ENCODE measurements at places on chromosomes 1 and 21.
A peak's percentile ranks its signal among the peaks of the same experiment; 100 is the strongest.

GRCh38 chr1:201016943-201017827 is 6.3 kb downstream of the KIF21B start:
- peak overlapping the region; percentile 89 for H3K27ac ChIP-seq
- peaks cover 21% of the 10 kb centered on the region for H3K36me3 ChIP-seq
- DNase-seq, result peak; percentile 43
- peaks cover 2% of the 10 kb centered on the region for H3K27me3 ChIP-seq
- H3K4me3 ChIP-seq, result no peak overlapping the region

- no peak overlapping the region for H3K27ac ChIP-seq
- H3K27me3 ChIP-seq, result peaks cover 30% of the 10 kb centered on the region
- H3K36me3 ChIP-seq, result peaks cover 93% of the 10 kb centered on the region
These were observed 1.5 kb downstream of the TNFRSF25 start for GRCh38 chr1:6464514-6464836.

DNA sequence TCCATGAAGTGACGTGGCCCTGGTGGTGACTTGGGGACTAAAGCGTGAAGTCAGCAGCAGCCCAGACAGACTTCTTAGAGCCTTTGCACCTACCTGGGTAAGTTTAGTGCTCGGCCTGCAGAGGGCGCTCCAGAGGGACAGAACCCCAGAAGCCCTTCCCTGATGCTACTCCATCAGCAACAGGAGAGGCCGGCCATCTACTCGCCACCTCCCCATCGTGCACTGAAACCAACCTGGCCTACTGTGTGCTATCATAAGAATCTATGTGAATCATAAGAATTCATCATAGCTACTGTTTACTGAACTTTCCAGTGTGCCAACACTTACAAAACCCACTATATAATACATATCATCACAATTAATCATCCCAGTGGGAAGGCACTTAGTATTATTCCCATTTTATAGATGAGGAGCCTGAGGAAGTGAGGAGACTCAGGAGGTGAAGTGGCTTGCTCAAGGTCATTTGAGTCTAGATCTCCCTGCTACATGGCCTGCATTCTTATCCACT is 7.9 kb upstream of the EDN2 start:
- no peak overlapping the region for H3K27ac ChIP-seq
- H3K36me3 ChIP-seq, result no peaks in the 10 kb centered on the region
- H3K4me1 ChIP-seq, result peaks cover 31% of the 10 kb centered on the region
- H3K4me3 ChIP-seq, result no peak overlapping the region
- H3K27me3 ChIP-seq, result peaks cover 9% of the 10 kb centered on the region

DNA sequence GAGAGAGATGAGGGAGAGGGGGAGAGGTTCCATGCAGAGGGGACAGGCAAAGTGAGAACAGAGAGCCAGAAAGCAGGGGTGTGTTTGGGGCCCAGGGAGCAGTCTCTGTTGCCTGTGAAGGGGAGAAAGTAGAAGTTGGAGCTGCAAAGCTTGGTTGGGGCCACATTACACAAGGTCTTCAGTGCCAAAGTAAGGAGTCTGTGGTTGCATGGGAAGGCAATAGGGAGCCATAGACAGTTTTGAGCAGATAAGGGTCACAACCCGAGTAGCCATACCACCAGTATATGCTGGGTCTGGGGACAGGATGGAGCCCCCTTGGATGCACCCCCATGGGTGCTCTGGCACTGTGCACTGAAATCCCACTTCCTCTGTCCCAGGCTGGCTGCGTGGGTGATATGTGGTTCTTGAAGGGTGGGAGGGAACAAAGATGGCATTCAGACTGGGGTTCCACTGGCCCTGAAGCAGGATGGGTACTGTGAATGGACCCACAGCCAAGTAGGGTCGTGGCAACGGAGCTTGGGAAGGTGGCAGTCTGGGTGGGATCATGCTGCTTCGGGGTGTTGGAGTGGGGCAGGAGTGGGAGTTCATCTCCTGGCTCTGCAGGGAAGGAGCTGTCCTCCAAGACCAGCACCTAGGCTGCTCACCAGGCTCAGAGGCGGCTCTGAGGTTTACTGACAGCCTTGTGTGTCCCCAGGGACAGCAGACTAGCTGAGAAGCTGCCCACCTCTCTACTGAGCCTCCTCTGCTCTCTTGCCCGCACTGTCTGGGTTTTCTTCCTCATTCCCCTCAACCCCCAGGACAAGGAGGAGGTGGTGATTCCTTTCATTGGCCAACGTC is 12.1 kb downstream of the DRAXIN start:
- H3K4me3 ChIP-seq, result no peak overlapping the region
- H3K36me3 ChIP-seq, result peaks cover 14% of the 10 kb centered on the region
- no peak for DNase-seq

GRCh38 chr1:177905686-177906085 is 64.2 kb downstream of the SEC16B start:
- H3K4me1 ChIP-seq, result peaks cover 5% of the 10 kb centered on the region
- DNase-seq, result no peak
- no peak overlapping the region for H3K4me3 ChIP-seq
- H3K36me3 ChIP-seq, result no peaks in the 10 kb centered on the region

DNA sequence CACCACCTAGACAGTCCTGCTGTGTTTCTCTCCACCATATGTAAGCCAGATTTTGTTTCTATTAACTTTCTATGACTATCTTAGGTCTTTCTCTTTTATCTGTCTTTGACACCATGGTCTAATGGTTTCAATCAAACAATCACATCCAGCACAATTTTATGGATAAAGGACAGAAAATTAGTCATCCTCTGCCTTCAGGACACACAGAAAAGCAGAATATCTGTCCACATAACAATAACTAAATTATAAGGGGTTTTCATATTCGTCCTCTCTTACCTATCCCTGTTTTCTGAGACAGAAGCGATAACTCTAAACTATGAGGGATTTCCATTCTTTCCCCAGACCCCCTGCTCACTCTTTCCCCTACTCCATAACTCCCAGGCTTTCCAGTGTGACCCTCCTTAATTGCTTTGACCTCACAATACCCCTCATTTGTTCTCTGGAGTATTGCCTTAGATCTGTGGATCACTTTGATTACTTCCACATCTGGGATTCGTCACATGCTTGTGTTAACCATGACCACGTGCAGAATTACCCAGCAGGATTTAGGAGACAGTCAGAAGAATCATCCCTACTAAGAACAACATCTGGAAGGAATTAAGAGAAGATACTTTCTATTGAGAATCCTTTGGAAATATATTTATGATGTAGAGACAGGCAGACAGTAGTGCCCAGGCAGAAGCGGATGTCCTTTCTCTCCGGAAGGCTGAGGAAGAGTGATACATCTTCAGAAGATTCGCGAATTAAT is 108.2 kb upstream of the GREM2 start:
- H3K27ac ChIP-seq, result no peak overlapping the region
- no peaks in the 10 kb centered on the region for H3K4me1 ChIP-seq
- H3K4me3 ChIP-seq, result no peak overlapping the region
- H3K36me3 ChIP-seq, result no peaks in the 10 kb centered on the region
- DNase-seq, result no peak
- H3K27me3 ChIP-seq, result no peaks in the 10 kb centered on the region

DNA sequence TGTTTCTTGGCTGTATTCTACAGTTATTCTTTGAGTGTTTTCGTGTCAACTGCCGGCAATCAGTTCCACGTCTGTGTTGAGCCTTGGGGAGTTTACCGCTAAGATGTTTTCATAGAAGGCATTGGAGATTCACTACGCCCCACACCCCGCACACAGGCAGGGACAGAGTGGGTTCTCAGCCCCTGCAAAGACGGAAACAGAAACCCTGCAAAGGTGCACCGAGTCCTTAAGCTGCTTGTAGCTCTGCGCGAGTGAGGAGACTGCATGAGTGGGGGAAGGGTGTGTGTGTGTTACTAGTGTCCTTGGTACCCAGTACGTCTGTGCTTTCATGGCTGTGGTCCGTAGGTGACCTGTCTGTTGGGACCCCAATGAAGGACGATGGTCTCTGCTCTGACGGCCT is 1.9 kb downstream of the LHX4 start:
- H3K36me3 ChIP-seq, result no peaks in the 10 kb centered on the region
- DNase-seq, result peak; percentile 28
- H3K4me1 ChIP-seq, result peaks cover 63% of the 10 kb centered on the region
- H3K27me3 ChIP-seq, result peaks cover 96% of the 10 kb centered on the region
- H3K27ac ChIP-seq, result no peak overlapping the region
- H3K4me3 ChIP-seq, result no peak overlapping the region

DNA sequence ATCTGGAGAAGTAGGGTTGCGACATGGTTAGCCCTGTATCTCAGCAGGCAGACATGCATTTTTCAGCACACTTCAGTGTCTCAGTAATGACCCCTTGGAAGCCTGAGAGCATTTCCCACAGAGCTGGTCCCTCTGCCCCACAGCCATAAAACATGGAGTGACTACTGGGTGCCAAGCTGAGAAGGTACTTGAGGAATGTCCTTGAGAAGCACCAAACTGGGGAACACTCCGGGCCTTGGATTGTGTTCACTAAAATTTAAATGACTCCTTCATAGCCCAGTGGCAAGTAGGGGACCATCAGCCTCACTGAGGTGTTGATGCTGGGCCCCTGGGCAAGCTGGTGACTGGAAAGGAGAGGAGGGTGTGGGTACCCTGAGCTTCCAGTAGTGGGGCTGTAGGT is 54.7 kb downstream of the KCNJ6 start:
- no peak overlapping the region for H3K4me3 ChIP-seq
- no peaks in the 10 kb centered on the region for H3K27me3 ChIP-seq

GRCh38 chr1:226582966-226583365 is 34.4 kb downstream of the STUM start:
- H3K4me1 ChIP-seq, result peaks cover 4% of the 10 kb centered on the region
- no peak overlapping the region for H3K4me3 ChIP-seq
- DNase-seq, result no peak
- no peaks in the 10 kb centered on the region for H3K36me3 ChIP-seq

GRCh38 chr1:160614410-160614809 is 32.4 kb downstream of the SLAMF1 start:
- no peaks in the 10 kb centered on the region for H3K27me3 ChIP-seq
- DNase-seq, result no peak
- H3K27ac ChIP-seq, result no peak overlapping the region
- H3K36me3 ChIP-seq, result no peaks in the 10 kb centered on the region
- H3K4me1 ChIP-seq, result peaks cover 3% of the 10 kb centered on the region
- H3K4me3 ChIP-seq, result no peak overlapping the region

DNA sequence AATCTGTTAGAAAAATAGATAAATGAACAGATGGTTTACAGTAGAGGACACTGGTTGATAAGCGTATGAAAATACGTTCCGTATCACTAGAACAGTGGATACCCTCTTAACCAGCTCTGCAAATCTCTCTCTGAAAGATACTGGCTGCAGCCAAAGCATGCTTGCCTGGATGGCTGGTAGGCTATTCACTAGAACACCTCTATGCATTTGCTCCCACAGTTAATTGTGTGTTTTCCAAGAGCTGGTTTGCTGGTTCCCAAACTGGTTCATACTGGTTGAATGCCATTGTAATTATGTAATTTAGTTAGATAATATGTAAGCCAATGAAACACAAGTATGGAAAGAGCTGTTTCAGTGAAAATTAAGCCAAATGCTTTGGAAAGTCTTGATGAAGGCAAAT is 126.6 kb downstream of the C1orf21 start:
- H3K4me1 ChIP-seq, result no peaks in the 10 kb centered on the region
- no peaks in the 10 kb centered on the region for H3K27me3 ChIP-seq
- H3K4me3 ChIP-seq, result no peak overlapping the region
- no peaks in the 10 kb centered on the region for H3K36me3 ChIP-seq

DNA sequence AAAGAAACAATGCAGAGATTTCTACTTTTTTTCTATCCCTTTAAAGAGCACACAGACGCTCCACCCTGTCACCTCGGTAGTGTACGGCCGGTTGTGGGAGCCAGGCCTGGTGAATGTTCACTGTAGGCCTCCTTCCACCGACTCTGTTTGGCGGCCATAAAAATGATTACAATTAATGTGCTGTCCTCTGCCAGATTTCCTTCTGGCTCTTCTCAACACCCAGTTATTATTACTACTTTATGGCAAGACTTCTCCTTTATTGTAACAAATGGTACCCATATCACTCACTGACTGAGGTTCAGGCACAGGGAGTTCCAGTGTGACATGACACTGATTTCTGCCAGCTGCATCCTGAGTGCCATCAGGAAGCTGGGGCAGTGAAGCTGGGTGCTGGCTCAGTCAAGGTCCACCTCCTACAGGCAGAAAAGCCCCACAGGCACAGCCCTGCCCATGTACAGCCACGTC is 37.4 kb downstream of the GPR161 start:
- peaks cover 51% of the 10 kb centered on the region for H3K36me3 ChIP-seq
- no peak for DNase-seq
- no peak overlapping the region for H3K27ac ChIP-seq
- H3K27me3 ChIP-seq, result no peaks in the 10 kb centered on the region

- DNase-seq, result no peak
- H3K4me1 ChIP-seq, result peaks cover 31% of the 10 kb centered on the region
- no peak overlapping the region for H3K4me3 ChIP-seq
- no peaks in the 10 kb centered on the region for H3K27me3 ChIP-seq
- H3K36me3 ChIP-seq, result peaks cover 41% of the 10 kb centered on the region
These were observed 4.2 kb downstream of the CSTB start for GRCh38 chr21:43771698-43772424.

GRCh38 chr1:11882814-11883538 is 24.2 kb upstream of the NPPB start:
- no peak overlapping the region for H3K27ac ChIP-seq
- no peak for DNase-seq
- no peaks in the 10 kb centered on the region for H3K36me3 ChIP-seq

GRCh38 chr1:13792419-13792818 is 92.4 kb downstream of the PRDM2 start:
- peaks cover 7% of the 10 kb centered on the region for H3K4me1 ChIP-seq
- no peak for DNase-seq
- no peaks in the 10 kb centered on the region for H3K27me3 ChIP-seq
- H3K4me3 ChIP-seq, result no peak overlapping the region
- no peak overlapping the region for H3K27ac ChIP-seq

DNA sequence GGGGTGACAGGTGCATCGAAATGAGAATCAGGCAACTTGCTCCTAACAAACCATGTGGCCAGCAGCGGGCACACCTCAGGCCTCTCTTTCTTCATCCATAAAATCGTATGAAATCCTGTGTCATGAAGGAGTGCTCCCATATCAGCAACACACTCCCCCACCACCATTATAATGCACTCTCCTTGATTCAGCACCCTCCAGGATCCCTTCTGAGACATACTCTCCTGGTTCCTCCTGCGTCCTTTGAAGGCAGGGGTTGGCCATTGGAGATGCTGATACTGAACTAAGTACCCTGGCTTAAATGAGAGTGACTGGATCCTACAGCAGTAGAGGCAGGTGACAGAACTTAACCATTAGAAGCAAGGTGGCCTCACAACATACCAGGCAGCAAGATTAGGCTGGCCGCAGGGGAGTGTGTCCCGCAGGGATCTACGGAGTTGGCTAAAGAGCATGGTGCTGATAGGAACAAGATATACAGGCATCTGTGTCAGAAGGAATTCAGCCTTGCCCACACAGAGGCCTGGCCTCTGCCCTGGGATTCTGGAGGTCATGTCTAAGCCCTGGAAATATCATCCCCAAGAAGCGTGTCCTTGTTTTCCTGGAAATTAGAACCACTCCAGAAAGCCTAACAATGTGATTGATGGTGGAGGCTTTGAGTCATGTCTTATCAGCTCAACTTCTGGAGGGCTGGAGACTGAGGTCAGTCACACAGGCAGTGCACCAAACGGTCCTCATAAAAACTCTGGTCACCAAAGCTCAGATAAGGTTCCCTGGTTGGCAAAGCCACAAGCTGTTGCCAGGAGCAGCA is 16.8 kb downstream of the S100A7A start:
- H3K27ac ChIP-seq, result no peak overlapping the region
- no peak overlapping the region for H3K4me3 ChIP-seq
- no peak for DNase-seq

All from spinal cord (tissue), 10 donors.